ENCODE measurements at places on chromosomes 11 and 22. TPM values are rescaled to one million over a fixed set of nuclear protein-coding genes. Genes with fewer than 3 reads are reported as not detected.

DNA sequence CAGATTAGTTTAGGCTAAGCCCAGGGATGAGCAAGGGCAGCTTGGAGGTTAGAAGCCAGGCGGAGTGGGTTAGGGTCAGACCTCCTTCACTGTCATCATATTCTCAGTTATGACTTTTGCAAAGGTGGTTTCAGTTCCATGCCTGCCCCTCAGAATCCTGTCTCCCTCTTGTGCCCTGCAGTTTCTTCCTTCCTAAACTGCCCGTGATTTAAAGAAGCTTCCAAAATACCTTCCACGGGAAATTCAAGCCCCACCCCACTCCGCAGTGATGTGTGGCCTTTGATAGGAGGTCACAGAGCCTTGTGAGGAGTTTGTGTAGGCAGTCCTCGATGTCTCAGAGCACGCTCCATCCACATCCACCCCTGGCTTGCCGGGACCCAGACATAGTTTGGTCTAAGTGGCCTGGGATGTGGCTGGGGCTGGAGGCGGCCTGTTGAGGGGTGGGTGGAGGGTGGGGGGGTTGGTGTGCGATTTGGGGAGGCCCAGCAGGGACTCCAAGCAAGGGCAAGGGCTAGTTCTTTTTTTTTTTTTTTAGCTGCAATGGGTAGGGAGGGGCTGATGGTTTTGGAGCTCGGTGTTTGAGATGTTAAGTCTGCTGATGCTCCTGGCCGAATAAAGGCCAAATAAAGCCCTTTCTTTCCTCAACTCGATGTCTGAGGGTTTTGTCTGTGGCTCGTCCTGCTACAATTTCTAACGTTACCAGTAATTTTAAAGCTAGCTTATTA, 1.6 kb upstream of the IFITM1 start:
- no peak for DNase-seq

DNA sequence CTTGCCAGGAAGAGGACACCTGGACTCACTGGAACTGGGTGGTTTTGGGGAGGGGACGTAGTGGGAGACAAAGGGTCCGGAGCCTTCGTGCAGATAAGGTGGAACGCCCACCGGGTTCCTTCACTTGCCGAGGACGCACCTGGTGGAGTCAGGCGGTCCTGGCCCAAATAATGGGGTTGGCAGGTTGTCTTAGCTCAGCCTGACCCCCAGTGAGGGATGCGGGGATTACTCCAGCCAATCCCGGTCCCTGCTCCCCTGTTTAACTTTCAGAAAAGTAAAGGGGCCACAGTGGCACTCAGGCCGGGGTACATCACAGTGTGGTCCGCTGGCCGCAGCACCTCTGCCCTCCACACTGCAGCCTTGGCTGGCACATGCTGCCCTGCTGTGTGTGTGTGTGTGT, 18.0 kb downstream of the A4GALT start:
- DNase-seq = no peak

GRCh38 chr22:28914201-28914600, 30.8 kb downstream of the ZNRF3 start:
- no peak for DNase-seq

HINFP gene
- 62.6 TPM for total RNA-seq

CARNS1 gene
- total RNA-seq = 5.7 TPM

DNA sequence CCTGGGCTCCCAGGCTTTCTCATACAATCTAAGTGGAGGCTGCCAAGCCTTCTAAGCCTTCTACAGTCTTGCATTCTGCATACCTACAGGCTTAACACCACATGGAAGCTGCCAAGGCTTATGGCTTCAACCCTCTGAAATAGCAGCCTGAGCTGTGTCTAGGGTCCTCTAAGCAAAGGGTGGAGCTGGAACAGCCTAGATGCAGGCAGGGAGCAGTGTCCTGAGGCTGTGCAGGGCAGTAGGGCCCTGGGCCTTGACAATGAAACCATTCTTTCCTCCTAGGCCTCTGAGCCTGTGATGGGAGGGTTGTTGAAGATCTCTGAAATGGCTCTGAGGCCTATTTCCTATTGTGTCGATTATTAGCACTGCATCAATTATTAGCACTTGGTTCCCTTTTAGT, 150.9 kb upstream of the GRK3 start:
- no peak for DNase-seq

OR5L2 gene
- total RNA-seq = not detected

- DNase-seq = no peak
These were observed 41.5 kb upstream of the CYP2D6 start for GRCh38 chr22:42171946-42172719.

DNA sequence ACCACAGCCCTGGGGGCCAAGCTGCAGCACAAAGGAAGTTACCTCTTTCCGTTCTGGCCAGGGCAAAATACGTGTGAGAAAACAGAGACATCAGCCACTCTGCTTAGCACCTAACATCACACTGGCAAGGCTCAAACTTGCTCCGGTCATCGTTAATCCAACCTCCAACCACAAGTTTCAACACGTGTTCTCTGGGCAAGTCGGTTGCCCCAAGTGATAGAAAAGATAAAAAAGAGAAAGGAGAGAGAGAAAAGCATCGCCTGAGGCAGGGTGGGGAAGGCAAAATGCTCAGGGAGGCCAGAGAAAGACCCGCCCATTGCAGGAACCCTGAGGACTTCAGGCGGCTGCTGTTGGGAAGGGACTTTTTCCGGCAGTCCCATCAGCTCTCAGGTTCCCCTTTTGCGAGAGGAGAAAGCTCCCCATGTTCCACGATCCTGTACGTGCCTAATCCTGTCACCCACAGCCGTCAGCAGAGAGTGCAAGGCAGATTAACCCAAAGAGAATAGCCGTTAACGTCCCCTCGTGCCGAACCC, 18.5 kb upstream of the B4GALNT4 start:
- DNase-seq = no peak

GRCh38 chr11:66956689-66957290, 1.4 kb downstream of the PC start:
- DNase-seq = no peak

- DNase-seq = no peak
These were observed 39.7 kb downstream of the ACAT1 start for GRCh38 chr11:108160970-108161566.

MRPL21 gene
- total RNA-seq = 49.9 TPM

GRCh38 chr22:17100621-17101020, 15.8 kb downstream of the IL17RA start:
- DNase-seq = no peak

- DNase-seq = no peak
These were observed 28.4 kb downstream of the ARHGAP32 start for GRCh38 chr11:129163714-129164164.

DNA sequence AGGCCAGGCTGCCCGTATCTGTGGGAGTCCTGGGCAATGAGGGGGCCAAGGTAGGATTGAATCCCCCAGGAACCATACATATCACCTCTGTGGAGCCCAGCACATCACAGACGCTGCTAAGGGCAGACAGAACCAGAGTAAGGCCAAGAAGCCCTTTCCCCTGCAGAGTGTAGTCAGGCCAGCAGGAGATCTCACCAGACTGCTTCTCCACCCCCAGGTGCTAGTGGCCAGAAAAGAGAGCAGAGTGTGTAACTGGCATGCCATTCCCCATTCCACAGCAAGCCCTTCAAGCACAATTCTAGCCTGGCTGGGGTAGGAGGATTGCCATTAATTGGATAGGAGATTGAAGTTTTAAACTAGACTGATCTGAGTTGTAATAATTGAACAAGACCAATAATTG, 28.0 kb upstream of the FCHSD2 start:
- peak; percentile 4 for DNase-seq

DNA sequence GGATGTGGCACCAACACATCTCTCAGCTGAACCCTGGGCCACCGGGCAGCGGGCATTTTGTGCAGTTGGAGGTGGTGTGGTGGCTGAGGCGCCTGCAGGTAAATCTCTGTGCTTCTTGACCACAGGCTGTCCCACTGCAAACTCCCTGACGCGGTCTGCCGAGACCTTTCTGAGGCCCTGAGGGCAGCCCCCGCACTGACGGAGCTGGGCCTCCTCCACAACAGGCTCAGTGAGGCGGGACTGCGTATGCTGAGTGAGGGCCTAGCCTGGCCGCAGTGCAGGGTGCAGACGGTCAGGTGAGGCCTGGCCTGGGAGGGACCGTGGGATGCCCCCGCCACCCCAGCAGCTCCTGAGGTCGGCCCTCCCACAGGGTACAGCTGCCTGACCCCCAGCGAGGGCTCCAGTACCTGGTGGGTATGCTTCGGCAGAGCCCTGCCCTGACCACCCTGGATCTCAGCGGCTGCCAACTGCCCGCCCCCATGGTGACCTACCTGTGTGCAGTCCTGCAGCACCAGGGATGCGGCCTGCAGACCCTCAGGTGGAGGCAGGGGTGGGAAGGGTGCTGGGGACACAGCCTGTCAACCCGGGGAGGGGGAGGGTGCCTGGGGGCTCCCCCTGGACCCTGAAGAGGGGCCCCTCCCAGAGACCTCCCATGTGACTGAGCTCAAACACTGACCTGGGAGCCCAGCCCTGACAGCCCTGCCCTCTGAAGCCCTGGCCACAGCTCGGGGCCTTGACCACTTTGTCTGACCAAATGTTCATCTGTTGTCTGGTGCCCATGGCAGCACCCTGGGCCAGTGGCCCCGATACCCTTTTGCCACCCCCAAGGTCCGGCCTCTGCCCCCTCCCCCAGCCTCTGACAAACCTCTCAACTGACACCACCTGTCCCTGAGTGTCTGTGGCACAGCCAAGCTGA, 4.6 kb upstream of the PGGHG start:
- DNase-seq = no peak

DNA sequence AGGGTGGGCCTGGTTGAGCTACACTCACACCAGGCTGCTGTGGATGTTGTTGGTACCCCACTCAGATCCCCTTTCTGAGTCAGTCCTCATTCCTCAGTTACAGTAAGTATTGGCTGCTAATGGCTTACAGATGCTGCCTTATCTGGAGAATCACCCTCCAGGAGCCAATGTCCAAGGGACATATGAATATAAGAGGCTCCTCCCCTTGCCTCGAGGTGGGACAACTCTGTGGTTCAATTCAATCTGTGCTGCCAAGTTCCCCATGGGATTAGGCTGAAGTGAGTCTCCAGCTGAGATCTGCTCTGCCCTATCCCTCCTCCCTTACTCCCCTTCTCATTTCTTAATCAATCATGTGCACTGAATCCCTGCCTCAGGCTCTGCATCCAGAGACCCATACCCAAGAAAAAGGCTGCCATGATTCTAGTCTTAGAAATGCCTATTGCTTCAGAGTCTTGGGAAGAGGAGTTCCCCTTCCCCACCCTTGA, 168.8 kb upstream of the SYT13 start:
- no peak for DNase-seq

KLHDC7B gene
- 4.9 TPM for total RNA-seq

GRCh38 chr11:20368438-20368837, 4.9 kb downstream of the HTATIP2 start:
- DNase-seq = no peak

ART1 gene
- total RNA-seq = not detected

TSGA10IP gene
- total RNA-seq = not detected

ZNF280B gene
- total RNA-seq = 2.5 TPM

CCDC73 gene
- not detected for total RNA-seq

- no peak for DNase-seq
These were observed 61.0 kb upstream of the PLET1 start for GRCh38 chr11:112321501-112322172.

DNA sequence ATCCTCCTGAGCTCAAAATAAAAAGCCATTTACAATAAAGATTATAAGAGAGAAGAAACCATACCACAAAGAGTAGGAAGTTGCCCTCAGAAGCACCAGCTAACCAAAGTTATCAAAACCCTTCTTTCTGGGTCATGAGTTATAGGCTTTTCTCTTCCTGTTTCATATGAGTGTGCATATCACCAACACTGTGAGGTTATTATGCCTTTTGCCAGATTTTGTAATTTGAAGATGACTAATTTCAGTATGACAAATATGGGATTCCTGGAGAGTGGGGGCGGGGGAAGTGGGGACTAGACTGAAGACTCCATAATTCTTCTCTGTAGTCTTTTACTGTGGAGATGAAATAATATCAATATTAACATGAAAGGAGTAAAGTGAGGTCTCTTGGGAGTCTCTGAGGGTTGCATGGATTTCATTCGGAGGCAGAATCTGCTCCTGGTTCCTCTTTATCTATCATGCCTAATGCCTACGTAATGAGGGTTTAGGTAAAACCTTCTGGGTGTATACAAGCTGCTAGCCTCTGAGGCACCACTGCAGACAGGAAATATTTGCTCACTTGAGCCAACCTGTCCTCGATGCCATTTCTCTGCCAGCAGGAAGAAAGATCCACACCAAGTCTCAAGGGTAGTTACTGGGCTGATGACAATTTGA, 2.1 kb downstream of the LPXN start:
- no peak for DNase-seq

GRCh38 chr11:122796128-122796717, 42.1 kb upstream of the CRTAM start:
- DNase-seq = peak; percentile 52

PRRG4 gene
- total RNA-seq = 0.17 TPM

- peak; percentile 37 for DNase-seq
These were observed 43.9 kb downstream of the BIRC2 start for GRCh38 chr11:102390667-102391465.

TIGD3 gene
- 1.4 TPM for total RNA-seq

CBLIF gene
- not detected for total RNA-seq

DNA sequence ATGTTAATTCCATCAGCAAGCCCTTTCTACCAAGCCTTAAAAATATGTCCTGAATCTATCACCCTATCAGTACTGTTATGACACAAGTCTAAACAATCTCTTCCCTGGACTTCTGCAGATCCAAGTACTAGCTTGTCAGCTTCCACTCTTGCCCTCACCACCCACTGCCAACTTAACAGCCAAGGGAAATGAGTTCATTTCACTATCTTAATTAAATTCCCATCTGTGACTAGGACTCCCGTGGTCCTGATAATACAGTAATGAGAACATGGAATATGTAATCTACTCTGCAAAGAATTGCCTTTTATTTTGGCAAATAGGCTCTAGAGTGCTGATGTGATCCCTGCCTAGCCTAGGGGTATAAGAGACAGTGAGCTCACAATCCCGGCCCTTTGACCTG, 10.1 kb downstream of the UBQLN3 start:
- no peak for DNase-seq

- no peak for DNase-seq
These were observed 2.0 kb upstream of the CASTOR1 start for GRCh38 chr22:30291058-30291892.

- no peak for DNase-seq
These were observed 39.5 kb downstream of the ARFGAP3 start for GRCh38 chr22:42817556-42817955.

OPCML gene
- total RNA-seq = not detected

- no peak for DNase-seq
These were observed 126.1 kb downstream of the BRD1 start for GRCh38 chr22:49701380-49702067.

DNA sequence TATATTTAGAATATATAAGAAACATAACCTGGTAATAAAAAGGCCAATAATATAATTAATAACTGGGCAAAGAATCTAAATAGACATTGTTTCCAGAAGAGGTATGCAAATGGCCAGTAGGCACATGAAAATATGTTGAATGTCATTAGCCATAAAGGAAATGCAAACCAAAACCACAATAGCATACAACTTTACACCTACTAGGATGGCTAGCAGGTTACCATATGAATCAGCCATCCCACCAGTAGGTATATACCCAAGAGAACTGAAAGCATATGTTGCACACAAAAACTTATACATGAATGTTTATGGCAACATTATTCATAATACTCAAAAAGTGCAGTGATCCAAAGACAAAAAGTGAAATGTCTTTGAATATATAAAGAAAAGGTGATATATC, 2.7 kb upstream of the OR2D2 start:
- no peak for DNase-seq

- no peak for DNase-seq
These were observed 185.1 kb upstream of the SYT13 start for GRCh38 chr11:45471266-45471665.

OR52N1 gene
- not detected for total RNA-seq

TTC28 gene
- total RNA-seq = 6.2 TPM

- DNase-seq = no peak
These were observed 44.9 kb downstream of the CD82 start for GRCh38 chr11:44610186-44610955.

GGTLC3 gene
- not detected for total RNA-seq

Data from activated B cell treated with CpG ODN at 0.5 μM for 24 hours (primary cell).